Activated CD4-positive, alpha-beta T cell treated with anti-CD3 and anti-CD28 coated beads, Interleukin-2, Interleukin-4, amounts not matched to agents 100 ng/mL and 50 ng/mL, durations not matched to agents 16 hours and 8 hours (primary cell): ENCODE measurements at places on chromosomes 2 and 18.
A peak's percentile ranks its signal among the peaks of the same experiment; 100 is the strongest.

DNA sequence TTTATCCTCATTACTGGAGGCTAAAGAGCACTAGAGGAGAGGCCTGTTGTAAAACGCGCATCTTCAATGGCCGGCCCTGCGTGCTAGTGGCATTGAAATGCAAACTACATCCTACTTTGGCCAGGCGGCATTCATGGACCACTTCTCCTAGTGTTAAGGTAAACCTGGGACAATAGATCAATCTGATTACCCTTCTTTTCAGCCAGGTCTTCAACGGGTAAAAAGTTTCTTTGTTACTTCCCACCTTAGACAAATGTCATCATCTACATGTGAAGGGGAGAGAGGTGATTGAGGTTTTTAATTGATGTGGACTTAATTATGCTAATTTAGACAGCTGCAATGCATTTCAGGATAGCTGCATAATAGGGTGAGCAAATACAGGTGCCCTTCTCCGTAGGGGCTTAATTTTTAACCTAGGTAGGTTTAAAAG lies 628.0 kb downstream of the ZEB2 start:
- DNase-seq: no peak

GRCh38 chr18:22166069-22166950 lies 3.1 kb upstream of the GATA6 start:
- no peak for DNase-seq

GRCh38 chr18:75090336-75090735 lies 118.6 kb downstream of the PTGR3 start:
- no peak for DNase-seq

DNA sequence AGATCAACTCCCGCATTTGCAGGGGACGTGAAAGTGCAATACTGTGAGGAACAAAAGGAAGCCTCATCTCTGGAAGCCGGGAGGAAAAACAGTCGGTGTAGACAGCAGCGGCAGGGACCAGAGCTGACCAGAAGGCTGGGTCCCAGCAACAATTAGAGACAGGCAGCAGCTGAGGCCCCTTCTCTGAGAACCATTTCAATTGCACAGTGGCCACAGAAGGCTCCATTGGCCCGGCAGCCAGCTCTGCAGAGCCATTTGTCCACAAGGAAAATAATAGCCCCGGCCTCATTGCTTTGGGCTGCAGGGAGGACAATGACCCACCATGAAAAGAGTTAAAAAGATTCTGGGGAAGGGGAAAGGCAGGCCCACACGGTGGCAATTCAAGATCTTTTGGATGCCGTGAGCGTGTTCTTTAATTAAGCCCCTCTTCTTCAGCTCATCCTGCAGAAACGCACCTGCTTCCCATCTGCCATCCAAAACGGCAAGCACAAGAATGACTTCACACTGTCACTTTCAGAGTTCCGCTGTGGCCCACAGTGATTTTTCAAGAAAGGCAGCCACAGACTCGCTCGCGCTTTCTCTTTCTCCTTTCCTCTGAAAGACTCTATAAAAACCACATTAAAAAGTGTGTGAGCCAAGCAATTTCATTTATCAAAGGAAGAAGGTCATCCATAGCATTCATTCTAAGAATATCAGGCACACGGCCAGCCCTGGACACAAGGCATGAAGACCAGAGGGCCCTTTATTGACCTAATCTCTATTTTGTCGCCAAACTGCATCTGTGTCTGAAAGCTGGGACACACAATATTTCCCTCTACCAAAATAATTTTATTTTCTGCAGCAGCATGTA lies 293.6 kb downstream of the SOX11 start:
- DNase-seq: no peak

GRCh38 chr2:7019191-7019590 lies 102.0 kb downstream of the RNF144A start:
- no peak for DNase-seq

DNA sequence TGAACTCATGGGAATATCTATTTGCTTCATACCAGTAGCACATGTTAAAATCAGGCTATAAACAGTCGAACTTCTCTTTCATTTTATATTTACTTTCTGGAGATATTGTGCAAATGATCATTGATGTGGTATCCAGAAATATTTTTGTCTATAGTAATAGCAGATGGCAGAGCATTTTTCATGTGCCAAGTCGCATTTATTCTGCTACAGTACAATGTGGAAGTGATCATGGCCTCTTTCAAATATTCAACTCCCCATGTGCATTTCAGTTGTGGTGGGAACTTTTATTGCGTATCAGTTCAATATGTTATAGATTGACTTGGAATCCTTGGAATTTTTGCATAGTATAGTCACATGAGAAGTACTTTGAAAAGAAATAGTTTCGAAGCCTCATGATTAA lies 57.4 kb downstream of the RHBDD1 start:
- DNase-seq: no peak

DNA sequence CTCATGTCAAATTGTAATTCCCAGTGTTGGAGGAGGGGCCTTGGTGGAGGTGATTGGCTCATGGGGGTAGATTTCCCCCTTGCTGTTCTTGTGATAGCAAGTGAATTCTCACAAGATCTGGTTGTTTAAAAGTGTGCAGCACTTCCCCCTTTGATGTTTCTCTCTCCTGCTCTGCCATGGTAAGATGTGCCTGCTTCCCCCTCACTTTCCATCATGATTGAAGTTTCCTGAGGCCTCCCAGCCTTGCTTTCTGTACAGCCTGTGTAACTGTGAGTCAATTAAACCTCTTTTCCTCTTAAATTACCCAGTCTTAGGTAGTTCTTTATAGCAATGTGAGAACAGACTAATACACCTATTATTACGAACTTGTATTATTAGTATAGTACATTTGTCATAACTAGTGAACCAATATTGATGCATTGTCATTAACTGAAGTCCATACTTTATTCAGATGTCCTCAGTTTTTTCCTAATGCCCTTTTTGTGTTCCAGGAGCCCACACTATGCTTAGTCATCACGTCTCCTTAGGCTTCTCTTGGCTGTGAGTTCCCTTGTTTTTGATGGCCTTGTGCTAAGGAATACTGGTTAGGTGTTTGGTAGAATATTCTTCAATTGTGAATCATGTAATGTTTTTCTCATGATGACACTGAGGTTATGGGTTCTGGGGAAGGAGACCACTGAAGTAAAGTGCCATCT lies 4.5 kb upstream of the MAP3K2 start:
- no peak for DNase-seq

DNA sequence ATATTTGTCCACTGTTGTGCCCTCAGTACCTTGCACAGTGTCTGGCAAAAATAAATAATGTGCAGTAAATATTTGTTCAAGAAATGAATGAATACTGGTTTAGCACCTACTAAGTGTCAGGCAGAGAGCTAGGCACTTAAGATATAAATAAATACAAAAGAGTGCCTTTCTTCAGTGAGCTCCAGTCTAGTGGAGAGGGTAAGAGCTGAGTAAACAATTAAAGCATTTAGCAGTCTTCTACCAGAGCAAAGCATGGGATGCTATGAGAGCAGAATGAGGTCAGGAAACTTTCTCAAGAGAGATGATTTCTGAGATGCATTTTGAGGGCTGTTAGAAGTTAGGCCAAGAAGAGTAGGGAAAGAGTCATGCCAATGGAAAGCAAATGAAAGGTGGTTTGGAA lies 314.7 kb downstream of the DSC3 start:
- no peak for DNase-seq

GRCh38 chr18:75100832-75101630 lies 107.9 kb downstream of the PTGR3 start:
- DNase-seq: no peak

DNA sequence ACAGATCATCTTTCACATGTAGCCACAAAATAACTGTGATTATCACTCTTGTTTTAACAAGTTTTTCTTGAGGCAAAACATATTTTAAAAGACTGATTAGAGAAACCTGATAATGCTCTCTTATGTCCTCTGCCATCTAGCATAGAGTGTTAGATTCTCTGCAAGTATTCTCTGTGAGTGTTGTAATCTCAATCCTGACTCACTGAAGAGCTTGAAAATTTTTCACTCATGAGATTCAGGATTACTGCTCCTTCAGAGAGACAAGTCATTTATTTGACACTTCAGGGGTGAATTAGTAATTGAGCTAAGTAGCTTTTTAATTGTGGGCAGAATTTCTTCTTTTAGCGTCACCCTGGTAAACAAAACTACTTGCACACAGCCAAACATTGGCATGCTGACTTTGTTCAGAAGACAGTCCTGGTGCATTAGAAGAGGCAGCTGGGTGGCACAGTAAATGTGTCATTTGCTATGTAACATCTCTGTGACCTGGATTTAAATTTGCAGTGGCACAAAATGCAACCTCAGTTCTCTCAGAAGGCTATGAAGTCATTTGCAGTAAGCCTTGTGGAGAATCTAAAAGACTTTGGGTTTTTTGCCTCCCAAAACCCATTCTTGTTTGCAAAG lies 172.9 kb downstream of the LRP1B start:
- no peak for DNase-seq

GRCh38 chr2:69310111-69311023 lies 76.7 kb downstream of the GFPT1 start:
- no peak for DNase-seq

DNA sequence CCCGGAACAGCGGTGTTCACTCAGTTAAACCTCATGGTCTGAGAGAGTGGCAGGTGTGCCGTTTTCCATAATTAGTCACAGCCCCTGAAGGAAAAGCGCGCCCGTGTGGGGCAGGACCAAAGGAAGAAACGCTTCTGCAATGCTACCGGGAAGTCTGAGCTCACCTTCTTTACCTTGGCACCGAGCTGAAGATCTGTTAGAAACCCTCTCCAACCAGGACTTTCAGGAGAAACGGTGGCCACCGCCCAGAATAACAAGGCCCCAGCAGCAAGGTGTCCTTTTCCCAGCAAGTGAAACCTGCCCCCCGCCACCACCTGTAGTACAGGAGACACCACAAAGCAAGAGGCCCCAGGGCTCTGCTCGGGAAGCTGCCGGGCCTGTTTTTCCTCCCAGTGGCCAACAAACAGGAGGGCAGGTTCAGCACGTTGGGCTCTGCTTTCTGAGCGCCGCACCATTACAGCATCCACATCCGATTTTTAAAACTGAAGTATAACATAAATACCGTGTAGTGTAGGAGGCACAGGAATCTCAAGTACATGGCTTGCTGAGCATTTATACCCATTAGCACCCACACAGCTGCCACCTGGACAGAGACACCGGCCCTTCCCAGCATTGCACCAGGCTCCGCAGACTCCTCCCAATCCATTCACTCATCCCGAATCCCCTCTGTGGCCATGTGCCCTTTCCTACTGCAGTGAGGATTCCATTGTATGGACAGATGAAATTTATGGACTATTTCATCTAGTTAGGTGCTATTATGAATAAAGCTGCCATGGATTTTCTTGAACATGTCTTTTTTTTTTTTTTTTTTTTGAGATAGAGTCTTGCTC lies 121.8 kb upstream of the RIOK3 start:
- no peak for DNase-seq

GRCh38 chr2:36361396-36361795 lies 5.8 kb downstream of the CRIM1 start:
- no peak for DNase-seq

DNA sequence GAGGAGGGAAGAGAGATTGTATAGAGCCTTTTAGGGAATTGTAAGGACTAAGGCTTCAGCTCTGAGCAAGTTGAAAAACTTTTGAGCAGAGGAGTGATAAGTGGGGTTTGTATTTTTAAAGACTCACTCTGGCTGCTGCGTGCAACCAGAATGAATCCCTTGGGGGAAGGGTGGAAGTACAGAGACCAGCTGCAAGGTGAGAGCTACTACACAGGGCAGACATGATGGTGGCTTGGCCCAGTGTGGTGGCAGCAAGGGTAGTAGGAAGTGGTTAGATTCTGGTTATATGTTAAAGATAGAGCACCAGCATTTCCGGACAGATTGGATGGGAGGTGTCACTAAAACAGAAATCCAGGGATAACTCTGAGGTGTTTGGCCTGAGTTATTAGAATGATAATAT lies 10.1 kb upstream of the SESTD1 start:
- no peak for DNase-seq

- DNase-seq: no peak
Measured at GRCh38 chr2:54502731-54503130, 46.6 kb downstream of the SPTBN1 start.

GRCh38 chr2:142781146-142781545 lies 96.3 kb upstream of the KYNU start:
- DNase-seq: no peak

- no peak for DNase-seq
Measured at GRCh38 chr2:65031341-65032018, 24.7 kb upstream of the CEP68 start.

DNA sequence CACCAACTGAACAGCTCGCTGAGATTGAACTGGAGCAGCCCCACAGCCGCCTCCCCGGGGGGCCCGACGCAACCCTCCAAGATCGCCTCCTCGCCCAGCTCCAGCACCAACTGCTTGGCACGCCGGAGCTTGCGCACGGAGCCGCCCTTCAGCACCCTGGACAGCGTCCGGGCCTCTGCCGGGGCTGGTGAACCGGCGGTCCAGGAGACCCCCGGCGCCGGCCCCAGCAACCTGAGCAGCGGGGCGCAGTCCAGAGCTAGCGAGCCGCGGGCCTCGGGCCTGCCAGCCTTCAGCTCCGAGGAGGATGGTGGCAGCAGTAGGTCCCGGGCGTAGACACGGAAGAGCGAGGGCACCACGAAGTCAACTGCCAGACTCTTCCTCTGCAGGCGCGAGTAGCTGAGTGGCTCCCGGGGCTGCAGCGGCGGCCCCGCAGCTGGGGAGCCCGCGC lies 1.2 kb downstream of the ALK start:
- DNase-seq: peak; percentile 33

- DNase-seq: no peak
Measured at GRCh38 chr2:222545823-222546795, 109.8 kb downstream of the FARSB start.

- no peak for DNase-seq
Measured at GRCh38 chr2:7196883-7197282, 279.7 kb downstream of the RNF144A start.

- peak; percentile 58 for DNase-seq
Measured at GRCh38 chr2:151670346-151670745, 63.9 kb downstream of the NEB start.

GRCh38 chr2:143936848-143937722 lies 582.8 kb downstream of the ZEB2 start:
- peak; percentile 24 for DNase-seq

DNA sequence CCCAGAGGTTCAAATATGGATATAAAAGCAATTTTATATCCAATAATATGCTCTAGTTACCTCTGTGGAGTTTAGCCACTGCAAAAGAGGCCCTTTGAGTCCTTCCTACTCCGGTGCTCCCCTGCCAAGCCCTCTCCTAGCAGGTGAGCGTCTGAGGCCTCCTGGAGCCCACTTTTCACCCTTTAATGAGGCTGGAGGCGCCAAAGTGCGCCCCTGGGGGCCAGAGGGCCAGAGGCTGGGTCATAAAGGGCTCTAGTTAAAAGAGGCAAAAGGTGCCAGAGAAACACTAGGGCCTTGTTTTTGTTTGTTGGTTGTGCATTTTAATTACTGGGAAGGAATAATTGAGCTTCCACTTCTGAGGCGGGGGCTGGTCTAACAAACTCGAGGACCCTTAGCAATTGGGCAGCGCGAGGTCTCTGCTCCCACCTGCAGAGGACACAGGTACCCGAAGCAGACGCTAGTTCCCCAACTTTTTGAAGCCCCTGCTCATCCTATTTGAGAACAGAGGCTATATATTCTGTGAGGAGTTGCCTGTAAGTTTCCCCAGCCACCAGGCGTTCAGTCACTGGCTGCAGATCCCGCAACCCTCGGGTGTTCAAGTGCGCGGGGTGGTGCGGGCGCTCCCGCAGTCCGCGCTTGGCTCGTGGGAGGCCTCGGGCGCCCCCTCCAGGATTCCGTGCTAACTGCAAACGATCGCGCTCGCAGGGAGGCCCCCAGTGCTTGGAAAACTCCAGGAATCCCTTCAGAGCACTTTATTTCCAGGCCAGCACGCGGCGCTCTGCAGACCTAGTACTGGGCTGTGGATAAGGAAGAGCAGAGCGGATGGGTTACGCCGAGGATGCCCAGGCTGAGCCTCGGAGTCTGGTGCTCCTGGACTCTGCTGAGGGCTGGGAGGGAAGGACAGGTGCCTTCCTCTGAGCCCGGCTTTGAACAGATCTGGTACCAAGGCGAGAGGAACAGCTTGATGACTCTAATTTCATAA lies 14.1 kb downstream of the MSGN1 start:
- DNase-seq: peak; percentile 40
